ENCODE measurements at places on chromosomes 5 and 9. TPM values are rescaled to one million over a fixed set of nuclear protein-coding genes. Genes with fewer than 3 reads are reported as not detected.

DNA sequence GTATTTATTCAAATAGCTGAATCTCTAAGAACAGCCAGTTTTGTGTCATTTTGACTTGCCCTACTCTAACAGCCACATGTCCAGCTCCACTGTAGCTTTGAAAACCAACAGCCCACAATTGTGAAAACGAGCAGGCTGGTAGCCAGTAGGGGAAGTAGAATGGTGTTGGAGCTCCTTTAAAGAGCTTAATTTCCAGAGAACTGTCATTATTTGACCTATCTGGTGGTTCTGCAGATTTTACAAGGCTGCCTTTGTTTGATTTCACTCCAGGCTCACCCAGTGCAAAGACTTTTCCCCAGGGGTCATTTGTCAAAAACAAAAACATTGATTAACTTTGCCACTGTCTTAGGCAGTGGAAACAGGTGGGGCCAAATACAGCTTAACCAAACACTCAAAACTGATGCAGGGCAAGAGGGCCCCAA, 3.2 kb upstream of the PJA2 start:
- no peaks in the 10 kb centered on the region for H3K27me3 ChIP-seq
- no peak overlapping the region for H3K27ac ChIP-seq
- DNase-seq: no peak
- H3K36me3 ChIP-seq: no peaks in the 10 kb centered on the region

GRCh38 chr9:37953206-37953774, 49.4 kb upstream of the SLC25A51 start:
- H3K4me3 ChIP-seq: no peak overlapping the region
- no peaks in the 10 kb centered on the region for H3K4me1 ChIP-seq
- no peaks in the 10 kb centered on the region for H3K36me3 ChIP-seq

DNA sequence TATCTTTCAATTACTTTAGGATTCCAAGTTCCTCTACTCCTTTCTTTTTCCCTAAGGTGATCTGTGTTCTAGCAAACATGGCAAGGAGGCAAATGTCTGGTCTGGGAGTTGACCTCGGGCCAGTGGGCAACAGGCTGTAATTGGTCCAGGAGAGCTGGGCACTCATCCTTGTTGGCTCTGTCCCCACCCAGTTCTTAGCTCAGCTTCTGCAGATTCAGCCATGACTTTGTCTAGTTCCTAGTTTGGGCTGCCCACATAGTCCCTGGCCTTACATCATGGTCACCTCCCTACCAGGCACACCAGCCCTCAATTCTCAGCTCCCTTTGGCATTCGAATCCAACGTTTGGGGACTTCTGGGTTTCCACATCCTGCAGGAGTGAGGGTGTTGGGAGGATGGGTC, 92.1 kb upstream of the DAP start:
- no peak overlapping the region for H3K27ac ChIP-seq
- DNase-seq: no peak
- no peaks in the 10 kb centered on the region for H3K4me1 ChIP-seq
- H3K27me3 ChIP-seq: peaks cover 4% of the 10 kb centered on the region

DNA sequence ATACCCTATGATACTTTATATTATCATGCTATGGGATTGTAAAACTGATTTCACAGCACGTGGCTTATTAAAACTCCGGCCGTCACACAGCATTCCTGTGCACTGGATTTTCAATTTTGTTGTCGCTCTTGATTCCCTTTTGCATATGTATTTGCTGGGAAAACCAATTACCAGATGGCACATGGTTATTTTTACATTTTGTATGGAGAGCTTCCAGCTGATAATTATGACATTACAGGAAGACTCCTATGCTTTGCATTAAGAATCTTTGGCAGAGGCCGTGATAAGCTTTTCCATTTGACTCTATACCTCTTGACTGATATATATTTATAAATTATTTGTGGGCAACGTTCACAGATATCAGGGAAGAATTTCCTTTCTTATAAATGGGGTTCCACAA, 381.2 kb upstream of the RORB start:
- H3K4me3 ChIP-seq: no peak overlapping the region
- H3K4me1 ChIP-seq: no peaks in the 10 kb centered on the region
- no peak overlapping the region for H3K27ac ChIP-seq

The SUSD3 gene
- total RNA-seq: 41.0 TPM

The BHMT2 gene
- not detected for total RNA-seq

The PELO gene
- 6.4 TPM for total RNA-seq

The NAIP gene
- total RNA-seq: 26.8 TPM

The FGD3 gene
- 167 TPM for total RNA-seq

The PLAC8L1 gene
- 0.51 TPM for total RNA-seq

All from B cell (primary cell).